ENCODE measurements at places on chromosomes 4 and X.

GRCh38 chrX:148867596-148867995 lies 367.2 kb downstream of the AFF2 start:
- DNase-seq: no peak

- no peak for DNase-seq
Observed at GRCh38 chrX:56729152-56729850, at the start of gene NBDY. TSS of gene NBDY (plus strand) at chrX:56729243. CDS start at chrX:56729354, 111 bp downstream.

DNA sequence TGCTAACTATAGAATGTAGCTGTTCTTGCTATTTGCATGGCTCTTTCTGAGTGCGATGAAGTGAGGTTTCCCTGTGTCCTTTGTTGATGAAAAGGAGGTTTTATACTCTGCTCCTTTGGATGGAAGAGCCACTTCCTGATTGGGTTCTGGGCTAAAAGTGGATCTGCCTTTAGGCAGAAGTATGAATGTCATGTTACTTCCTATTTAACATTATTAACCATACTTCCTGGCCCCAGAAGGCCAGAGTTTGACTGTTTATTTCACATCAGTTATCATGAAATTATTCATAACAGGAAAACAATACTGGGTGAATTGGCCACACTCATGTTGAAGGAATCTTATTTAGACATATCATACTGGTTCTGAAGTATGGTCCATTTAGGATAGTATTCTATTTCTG lies 386.2 kb downstream of the PCDH7 start:
- DNase-seq: no peak

- no peak for DNase-seq
Observed at GRCh38 chrX:45479835-45480422, 279.3 kb upstream of the DIPK2B start.

GRCh38 chr4:73668782-73669201 lies 48.6 kb upstream of the RASSF6 start:
- no peak for DNase-seq

- DNase-seq: no peak
Observed at GRCh38 chr4:106315476-106315967, 487 bp downstream of the TBCK start.

DNA sequence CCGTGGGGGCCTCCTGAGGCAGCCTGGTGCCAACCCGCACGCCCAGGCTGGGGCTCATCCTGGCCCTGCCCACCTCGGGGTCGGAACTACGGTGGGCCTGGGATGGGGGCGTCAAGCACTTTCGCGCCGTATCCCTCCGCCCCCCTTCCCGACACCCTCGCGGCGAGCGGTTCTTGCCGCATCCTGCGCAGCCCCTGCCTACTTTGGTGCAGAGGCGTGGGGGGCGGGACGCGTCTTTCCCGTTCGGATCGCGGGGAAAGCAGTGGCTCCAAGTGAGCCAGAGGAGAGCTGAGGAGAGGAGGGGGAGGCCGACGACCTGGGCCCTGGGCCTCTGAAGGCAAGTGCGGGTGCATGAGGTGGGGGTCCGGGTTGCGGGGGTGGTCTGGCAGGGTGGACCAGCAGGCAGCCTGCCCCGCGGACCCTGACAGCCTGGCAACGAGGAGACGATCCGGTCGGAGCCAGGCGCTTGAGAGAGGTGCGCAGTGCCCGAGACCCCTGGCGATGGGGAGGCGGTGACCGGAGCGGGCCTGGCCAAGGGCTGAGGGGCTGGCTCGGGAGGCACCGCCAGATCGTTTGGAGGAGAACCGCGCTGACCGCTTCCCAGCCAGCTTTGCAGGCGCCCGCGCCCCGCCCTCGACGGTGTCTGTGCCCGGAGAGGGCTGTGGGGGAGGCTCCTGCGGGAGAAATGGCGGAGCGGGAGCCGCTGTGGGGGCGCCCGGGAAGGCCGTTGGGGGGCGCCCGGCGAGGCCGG lies at the start of gene GPRASP2:
TSS of gene GPRASP2 (plus strand) at position 233 of the 751 bp plus-strand sequence. CDS start 2,422 bp downstream, outside the sequence.
- DNase-seq: no peak

- DNase-seq: no peak
Observed at GRCh38 chr4:20086067-20086798, 165.5 kb upstream of the SLIT2 start.

- no peak for DNase-seq
Observed at GRCh38 chr4:66475596-66475995, 805.3 kb upstream of the EPHA5 start.

- DNase-seq: no peak
Observed at GRCh38 chr4:40564815-40565483, 64.7 kb downstream of the RBM47 start.
